ENCODE measurements at places on chromosomes 6 and 20. TPM values are rescaled to one million over a fixed set of nuclear protein-coding genes. Genes with fewer than 3 reads are reported as not detected.

DNA sequence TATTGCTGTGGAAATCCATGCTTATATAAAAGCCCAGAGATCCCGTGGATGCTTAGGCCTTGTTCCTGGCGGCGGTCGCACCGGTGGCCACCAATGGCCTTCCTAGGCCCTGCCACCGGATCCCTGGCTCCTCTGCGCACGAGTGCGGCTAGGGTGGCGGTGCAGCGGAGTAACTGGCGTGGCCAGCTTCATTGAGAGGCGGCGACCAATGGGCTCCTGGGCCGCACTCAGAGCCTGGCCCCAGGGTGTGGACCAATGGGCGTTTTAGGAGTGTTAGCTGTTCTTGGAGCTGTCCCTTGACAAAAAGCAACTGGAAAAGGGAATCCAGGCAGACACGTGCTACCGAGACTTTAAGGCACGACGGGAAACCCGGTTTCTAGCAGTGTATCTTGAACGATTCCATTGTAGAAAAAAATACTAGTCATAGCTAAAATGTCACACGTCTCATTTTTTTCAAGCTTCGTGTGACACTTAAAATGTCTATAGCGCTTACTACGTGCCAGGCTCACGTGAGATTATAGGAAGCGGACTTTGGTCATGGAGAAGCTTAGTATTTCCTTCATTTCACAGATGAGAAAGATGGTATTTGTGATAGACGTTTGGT is 1.7 kb downstream of the AMD1 start:
- DNase-seq, result peak; percentile 86

- DNase-seq, result no peak
These were observed 363.3 kb upstream of the CDH4 start for GRCh38 chr20:60888771-60889170.

DNA sequence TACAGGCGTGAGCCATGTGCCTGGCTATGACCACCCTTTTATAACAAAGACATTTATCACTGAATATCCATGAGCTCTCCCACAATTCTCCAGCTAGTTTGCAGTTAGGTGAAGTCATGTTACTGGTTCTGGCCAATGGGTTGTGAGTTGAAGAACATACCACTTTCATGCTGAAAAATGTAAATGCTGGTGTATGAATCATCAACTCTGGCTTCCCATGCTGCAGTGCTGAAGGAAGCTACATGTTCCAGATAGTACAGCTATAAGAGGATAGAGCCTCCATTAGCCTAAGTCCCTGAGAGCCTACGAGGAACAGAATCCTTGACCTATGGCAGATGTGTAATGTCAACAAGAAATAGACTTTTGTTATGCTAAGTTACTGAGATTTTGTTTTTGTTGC is 180.4 kb downstream of the BTBD9 start:
- DNase-seq, result no peak

DNA sequence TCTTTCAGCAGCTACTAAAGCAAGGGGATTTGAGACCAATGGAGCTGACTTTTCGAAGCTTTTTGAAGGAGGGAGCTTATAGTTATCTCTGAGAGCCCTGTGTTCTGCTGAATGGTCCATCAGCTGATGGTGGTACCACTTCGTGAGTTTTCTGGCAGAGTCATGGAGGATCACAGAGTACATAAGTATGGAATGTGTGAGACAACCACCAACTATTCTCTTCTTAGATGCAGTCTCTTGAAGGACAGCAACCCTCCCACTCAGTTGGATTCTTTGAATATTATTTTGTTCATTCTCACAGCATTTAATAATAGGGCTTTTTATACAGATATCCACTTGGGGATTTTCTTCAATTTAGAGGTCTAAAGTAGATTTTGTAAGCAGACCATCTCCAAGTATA is 75.3 kb downstream of the ELOVL2 start:
- DNase-seq, result no peak

DSP gene
- total RNA-seq, result 85.0 TPM

CYP39A1 gene
- 6.3 TPM for total RNA-seq

GRCh38 chr6:15530411-15530810 is 132.4 kb downstream of the DTNBP1 start:
- DNase-seq, result no peak

- no peak for DNase-seq
These were observed 644.1 kb upstream of the CITED2 start for GRCh38 chr6:140018588-140018987.

ABHD16A gene
- 24.7 TPM for total RNA-seq

TBC1D22B gene
- 8.0 TPM for total RNA-seq

DNAJC5 gene
- 32.9 TPM for total RNA-seq

DNA sequence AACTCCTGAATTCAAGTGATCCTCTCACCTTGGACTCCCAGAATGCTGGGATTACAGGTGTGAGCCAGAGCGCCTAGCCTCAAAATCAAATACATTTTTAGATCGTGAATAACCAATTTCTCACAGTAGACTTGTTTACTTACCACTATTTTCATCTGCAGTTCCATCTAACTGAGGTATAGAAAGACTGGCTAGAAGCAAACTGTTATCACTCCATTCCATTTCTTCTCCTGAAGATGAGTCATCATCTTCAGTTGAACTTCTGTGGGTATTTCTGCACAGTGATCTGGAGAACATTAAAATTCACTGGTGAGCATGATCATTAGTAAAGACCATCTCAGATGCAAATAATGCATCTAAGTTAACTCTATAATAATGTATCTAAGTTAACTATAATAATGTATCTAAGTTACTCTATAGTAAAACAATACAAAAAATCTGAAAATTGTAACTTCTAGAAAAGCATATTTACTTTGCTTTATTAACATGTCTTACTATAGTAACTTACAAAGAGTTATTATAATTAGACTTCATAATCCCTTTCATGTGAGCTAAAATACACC is 105.4 kb downstream of the REV3L start:
- DNase-seq, result no peak

- DNase-seq, result no peak
These were observed 495.1 kb upstream of the CHD6 start for GRCh38 chr20:42113236-42113635.

GRCh38 chr6:143432588-143432987 is 17.9 kb downstream of the ADAT2 start:
- no peak for DNase-seq

MYLK2 gene
- 9.3 TPM for total RNA-seq

DNA sequence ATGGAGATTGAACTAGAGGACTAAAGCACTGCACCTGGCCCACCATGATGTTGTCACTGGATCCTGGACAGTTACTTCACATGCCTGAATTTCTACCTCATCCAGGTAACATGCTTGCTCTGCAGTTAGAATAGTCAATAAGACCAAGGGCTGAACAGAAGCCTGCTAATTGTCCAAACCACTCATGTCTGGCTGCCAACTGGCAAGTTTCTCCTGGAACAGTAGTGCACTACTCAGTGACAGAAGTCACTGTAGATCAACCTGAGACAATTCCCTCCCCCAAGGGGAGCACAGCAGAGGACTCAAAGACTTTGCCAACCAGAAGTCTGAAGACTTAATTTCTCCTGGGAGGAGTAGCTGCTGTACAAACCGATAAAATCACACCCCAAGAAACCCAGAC is 454.6 kb upstream of the MARCKS start:
- DNase-seq, result peak; percentile 21

PAQR8 gene
- total RNA-seq, result 4.0 TPM

DNA sequence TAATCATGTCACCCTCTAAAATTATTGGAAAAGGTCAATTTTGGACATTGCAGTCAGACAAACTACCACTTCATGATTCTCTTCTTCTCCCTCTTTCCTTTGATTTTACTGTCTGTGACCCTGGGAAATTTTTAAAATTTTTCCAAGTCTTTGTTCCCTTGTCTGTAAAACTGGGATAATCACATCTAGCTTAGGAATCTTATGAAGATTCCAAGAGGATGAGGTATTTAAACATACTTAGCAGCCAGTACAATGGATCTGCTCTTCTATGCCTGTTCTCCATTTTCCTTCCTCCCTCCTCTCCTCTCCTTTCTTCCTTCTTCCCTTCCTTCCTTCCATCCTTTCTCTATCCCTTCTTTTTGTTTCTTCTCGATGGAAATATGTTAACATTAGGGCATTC is 651.6 kb upstream of the MARCKS start:
- no peak for DNase-seq

GRCh38 chr6:28598757-28599686 is 73.3 kb downstream of the GPX5 start:
- DNase-seq, result no peak

All from body of pancreas (tissue), 4 donors.